NCI-H1694 treated with DMSO at 0.1 percent for 48 hours (cell line): ENCODE measurements at places on chromosomes 13 and 19.

DNA sequence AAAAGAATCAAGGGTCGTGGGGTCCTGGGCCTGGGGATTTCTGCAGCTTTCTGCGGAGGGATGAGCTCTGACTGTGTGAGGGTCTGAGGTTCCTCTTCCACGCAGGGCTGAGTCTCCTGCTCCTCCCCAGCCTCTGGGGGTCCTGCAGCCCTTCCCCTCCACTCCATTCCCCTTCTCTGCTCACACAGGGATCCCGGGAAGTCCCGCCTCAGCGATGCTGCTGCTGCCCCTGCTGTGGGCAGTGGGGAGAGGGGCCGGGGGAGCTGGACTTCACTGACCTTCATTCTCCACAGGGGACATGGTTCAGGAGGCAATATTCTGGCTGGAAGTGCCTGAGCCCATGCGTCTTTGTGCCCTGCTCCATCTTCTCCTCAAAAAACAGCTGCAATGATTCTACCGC lies 26.2 kb upstream of the CD33 start:
- DNase-seq, result no peak

GRCh38 chr19:12836529-12836863 lies 1.8 kb upstream of the MAST1 start:
- no peak for DNase-seq

DNA sequence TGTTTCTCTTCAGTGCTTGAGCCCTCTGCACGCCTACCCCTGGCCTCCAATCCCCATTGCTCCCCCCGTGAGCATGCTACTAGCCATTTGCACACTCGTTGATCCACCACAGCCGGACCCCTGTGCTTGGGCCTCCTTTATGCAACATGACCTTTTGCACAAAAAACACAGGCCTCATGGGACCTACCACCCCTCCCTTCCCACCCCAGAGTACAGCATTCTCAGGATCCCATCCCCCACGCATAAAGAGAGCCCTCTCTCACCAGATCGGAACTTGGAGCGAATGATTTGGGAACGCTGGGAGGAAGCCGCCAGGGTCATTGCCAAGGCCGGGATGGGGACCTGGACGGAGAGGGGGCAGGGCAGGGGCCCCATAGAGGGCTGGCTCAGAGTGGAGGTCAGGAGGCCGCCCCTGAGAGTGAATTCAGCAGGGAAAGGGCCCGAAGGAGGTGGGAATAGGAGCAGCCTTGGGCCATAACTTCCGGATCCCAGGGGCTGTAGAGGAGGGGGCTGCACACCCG lies 754 bp downstream of the MAMSTR start:
- no peak for DNase-seq

DNA sequence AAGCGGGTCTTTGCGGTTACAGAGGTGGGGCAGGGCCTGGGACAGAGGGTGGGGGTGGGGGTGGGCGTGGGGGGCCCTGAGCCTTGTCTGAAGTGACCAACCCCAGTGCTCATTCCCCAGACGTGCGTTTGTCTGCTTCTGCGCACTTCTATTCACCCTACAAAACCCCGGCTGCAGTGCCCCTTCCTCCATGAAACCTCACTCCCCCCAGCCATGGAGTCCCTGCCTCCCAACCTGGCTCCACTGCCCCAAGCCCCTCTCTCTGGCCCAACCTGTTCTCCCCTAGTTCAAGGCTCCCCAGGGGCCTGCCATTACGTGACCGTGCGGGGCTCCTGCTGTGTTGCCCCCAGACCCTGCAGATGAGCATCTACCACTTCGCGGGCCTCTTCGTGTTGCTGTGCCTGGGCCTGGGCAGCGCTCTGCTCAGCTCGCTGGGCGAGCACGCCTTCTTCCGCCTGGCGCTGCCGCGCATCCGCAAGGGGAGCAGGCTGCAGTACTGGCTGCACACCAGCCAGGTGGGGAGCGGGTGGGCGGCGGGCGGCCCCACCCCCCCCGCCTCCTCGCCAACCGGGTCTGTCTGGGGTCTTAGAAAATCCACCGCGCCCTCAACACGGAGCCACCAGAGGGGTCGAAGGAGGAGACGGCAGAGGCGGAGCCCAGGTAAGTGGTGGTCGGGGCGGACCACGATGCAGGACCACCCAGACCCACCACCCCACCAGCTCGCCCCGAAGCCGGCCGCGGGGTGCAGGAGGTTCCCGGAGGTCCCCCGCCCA lies 8.2 kb downstream of the GRIN3B start:
- DNase-seq, result no peak

GRCh38 chr13:30371649-30372265 lies 50.5 kb upstream of the UBE2L5 start:
- DNase-seq, result no peak

DNA sequence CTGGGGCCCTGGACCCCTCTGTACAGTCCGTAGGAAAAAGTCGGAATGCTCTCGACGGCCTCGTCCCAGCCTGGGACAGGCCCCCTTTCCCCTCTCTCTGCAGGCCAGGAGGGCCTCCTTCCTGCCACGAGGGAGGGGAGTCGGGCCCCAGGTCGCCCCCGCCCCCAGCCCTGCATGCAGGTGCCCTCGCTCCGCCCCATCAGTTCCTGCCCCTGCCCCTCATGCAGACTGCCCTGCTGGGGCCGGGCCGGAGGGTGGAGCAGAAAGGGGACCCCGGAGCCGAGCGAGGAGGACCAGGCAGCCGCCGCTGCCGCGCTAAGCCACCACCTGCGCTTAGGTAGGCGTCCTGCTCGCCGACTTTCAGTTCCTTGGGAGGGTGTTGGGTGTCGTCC lies 7.3 kb downstream of the LYL1 start:
- no peak for DNase-seq

- DNase-seq, result no peak
These were observed 14.9 kb downstream of the LAIR2 start for GRCh38 chr19:54517483-54517882.

DNA sequence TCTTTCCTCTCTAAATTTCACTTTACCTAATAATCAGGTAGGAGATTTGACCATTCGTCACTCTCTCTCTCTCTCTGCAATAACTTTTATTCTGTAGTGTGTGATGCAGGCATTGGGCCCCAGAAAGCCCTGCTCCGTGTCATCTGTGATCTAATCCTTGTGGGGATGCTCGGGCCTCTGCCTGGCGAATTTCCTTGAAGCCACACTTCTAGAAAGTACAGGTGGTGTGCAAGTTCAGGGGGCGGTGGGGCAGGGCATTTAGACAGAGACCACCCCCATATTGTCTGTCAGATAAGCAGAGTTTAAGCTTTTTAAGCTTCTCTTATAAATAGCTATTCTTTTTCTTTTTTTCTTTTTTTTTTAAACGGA lies 53.4 kb upstream of the GPR12 start:
- DNase-seq, result no peak

- no peak for DNase-seq
These were observed 713.8 kb upstream of the GPC6 start for GRCh38 chr13:92512852-92513251.

DNA sequence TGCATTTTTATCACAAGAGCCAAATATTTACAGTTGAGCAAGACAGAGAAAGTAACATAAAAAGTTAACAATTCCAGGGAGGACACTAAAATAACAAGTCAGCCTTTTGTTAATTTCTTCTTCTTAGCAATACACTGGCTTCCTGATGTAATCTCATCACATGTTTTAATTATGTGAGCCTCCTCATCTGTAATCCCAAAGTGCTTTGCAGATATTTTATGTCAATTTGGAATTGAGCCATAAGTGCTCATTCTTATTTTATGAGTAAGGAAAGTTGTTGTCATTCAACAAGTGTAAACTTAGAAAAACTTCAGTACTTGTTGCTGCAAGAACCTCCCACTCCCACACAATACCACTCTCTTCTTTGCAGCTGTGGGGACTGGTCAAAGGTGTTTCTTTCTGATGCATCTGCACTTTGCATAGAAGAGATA lies 223.6 kb downstream of the GPC6 start:
- DNase-seq, result no peak

- no peak for DNase-seq
These were observed 1.4 kb downstream of the PEG3 start for GRCh38 chr19:56838909-56839651.

DNA sequence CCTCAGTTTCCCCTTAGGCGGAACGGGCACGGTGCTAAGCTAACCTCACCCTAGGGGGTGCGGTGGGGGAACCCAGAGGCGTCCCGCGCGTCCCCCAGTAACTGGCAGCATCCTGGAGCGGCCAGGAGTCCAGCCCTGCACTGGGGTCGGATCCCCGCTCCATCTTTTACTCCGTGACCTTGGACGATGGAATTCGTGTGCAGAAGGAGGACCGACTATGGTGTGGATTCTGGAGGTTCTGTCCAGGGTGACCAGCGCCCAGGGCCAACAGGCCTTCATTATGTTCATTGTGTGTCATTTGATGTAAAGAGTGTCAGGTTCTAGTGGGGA lies 630 bp downstream of the SPPL2B start:
- no peak for DNase-seq

- DNase-seq, result peak; percentile 18
These were observed 53.4 kb downstream of the TSSK6 start for GRCh38 chr19:19461671-19462622.

DNA sequence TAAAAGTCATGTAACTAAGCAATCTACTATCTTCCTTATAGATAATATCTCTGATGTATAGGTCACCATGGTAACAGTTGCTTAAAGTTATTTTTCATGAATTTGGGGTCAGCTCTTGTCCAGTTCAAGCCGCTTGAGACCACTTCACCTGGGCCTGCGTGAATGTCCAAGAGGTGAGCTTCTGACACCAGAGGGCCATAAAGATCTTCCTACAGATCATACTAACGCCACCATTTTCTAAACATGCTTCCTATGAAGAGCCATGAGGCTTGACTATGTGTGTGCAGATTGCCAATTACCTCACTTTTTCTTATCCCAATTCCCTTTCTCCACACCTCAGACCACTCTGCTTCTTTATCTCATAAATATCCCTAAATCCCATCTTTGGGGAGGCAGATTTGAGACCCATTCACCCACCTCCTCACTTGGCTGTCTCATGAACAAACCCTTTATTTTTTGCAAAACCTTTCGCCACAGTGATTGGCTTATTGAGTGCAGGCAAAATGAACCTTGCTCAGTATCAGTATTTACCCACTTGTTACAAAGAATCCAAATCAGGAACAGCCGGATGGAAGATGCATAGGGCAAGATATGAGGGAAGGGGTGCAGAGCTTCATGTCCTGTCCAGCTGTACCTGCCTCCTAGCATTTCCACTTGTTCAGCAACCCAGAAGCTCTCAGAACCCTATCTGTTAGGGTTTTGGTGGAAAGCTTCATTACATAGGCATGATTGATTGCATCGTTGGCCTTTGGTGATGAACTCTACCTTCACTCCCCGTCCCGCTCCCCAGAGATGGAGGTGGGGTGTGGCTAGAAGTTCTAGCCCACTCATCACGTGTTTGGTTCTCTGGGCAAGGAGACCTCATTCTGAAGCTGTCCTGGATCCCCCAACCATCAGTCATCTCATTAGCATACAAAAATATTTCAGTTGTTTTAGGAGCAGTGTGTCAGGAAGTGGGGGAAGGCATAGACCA lies 34.2 kb downstream of the FAM187B start:
- DNase-seq, result no peak

- DNase-seq, result no peak
These were observed 4.8 kb upstream of the KCNC3 start for GRCh38 chr19:50333737-50334617.

GRCh38 chr13:22486490-22486889 lies 694.3 kb upstream of the SGCG start:
- DNase-seq, result no peak

GRCh38 chr19:54319049-54319448 lies 6.1 kb upstream of the LILRA5 start:
- no peak for DNase-seq

- DNase-seq, result no peak
These were observed at the start of gene ZNF285 for GRCh38 chr19:44401139-44402115. Gene ZNF285, minus strand, starts transcription at chr19:44401608. Its CDS starts 4,395 bp downstream, at chr19:44397213.

DNA sequence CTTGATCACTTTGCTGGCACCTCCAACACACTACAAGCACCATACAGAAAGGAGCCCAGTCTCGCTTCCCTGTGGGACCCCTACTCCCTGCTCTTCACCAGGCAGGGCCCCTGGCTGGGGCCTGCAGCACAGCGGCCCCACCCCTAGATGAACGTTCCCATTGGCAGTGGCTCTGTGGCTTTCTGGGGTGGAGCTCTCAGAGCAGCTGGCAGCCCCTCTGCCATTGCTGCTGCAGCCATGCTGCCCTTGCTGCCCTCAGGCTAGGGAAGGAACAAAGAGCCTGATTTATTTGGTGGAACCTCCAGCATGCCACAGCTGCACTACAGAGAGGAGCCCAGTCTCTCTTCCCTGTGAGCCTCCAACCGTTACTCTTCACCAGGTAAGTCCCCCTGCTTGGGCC lies 5.8 kb downstream of the SIGLEC6 start:
- DNase-seq, result no peak

DNA sequence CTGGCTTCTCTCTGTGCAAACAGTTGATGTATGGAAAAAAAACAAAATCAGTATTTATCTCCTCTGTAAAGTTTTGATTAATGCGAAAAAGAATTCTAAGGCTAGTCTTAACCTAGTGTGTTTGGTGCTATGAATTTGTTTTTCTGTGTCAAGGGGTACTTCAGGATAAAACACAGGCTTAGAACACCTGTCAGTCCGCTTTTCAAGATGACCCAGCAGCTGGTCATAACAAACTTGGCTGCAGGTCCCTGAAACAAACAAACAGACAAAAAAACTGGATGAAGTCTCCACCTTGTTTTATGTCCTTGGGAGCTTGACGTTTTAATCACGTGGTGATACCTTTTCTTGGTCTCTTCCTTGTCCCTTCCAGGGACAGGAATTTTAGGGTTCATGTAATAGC lies 689.3 kb downstream of the UQCRFS1 start:
- no peak for DNase-seq

- DNase-seq, result no peak
These were observed 46.7 kb upstream of the KL start for GRCh38 chr13:32969516-32969941.

DNA sequence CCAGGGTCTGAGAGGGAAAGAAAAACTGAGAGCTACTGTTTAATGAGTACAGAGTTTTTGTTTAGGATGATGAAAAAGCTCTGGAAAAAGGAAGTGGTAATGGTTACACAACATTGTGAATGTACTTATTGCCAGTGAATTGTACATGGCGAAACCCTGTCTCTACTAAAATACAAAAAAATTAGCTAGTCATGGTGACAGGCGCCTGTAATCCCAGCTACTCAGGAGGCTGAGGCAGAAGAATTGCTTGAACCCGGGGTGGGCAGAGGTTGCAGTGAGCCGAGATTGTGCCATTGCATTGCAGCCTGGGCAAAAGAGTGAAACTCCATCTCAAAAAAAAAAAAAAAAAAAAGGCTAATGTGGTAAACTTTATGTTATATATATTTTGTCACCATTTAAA lies 96.3 kb downstream of the VWA8 start:
- no peak for DNase-seq

DNA sequence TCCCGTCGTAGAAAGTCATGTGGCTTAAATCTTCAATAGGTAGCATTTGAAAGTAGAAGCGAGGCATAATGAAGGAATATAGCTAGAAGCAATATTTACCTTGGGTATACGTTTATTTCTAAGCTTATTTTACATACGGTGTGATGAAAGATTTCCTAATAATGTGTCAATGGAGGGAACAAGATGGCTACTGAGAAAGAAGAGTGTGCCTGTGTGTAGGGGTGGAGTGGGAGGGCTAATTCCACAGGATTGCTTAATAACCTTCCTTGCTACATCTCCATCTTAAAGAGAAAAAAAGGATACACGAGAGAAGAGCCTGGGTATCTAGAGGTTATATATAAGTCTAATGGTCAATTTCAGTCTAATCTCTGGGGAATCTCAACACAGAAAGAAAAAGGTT lies 2.0 kb downstream of the SPART start:
- no peak for DNase-seq
